Stimulated activated CD4-positive, alpha-beta T cell treated with anti-CD3 and anti-CD28 coated beads, Interleukin-4, amount 100 ng/mL, for 24 hours (primary cell): ENCODE measurements at places on chromosomes 11 and 22.

DNA sequence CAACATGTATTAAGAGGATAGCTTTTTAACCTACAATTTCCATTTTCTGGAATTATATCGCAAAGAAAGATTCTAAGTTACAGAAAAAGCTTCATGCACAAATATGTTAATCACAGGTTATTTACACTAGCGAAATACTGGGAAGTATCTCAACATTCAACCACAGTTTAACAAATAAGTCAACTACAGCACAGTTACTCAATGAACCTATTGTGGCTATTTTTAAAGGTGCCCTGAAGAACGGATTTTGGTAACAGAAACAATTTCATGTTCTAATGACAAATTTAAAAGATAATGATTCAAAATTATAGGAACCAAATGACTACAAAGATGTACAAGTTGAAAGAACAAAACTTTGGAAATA lies 51.2 kb downstream of the SYN3 start:
- no peak for DNase-seq

DNA sequence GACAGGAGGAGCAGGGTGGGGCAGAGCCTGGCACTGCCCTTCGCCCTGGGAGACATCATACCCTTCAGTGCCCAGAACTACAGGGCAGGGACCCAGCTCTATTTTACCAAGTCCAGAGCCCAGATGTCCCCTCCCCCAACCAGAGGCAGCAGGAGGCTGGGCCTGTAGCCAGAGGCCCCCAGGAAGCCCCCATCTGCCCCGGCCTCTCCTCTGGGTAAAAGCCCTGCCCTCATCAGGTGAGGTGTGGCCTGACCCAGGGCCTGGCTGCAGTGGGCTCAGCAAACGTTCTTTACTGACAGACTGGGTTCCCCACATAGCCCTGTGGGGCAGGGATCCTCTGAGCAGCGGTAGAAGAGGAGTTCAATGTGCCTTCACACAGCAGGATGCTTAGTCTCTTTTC lies 51.8 kb upstream of the SLC22A12 start:
- no peak for DNase-seq

- DNase-seq = no peak
Measured at GRCh38 chr11:105074166-105074530, 29.0 kb upstream of the CARD16 start.

DNA sequence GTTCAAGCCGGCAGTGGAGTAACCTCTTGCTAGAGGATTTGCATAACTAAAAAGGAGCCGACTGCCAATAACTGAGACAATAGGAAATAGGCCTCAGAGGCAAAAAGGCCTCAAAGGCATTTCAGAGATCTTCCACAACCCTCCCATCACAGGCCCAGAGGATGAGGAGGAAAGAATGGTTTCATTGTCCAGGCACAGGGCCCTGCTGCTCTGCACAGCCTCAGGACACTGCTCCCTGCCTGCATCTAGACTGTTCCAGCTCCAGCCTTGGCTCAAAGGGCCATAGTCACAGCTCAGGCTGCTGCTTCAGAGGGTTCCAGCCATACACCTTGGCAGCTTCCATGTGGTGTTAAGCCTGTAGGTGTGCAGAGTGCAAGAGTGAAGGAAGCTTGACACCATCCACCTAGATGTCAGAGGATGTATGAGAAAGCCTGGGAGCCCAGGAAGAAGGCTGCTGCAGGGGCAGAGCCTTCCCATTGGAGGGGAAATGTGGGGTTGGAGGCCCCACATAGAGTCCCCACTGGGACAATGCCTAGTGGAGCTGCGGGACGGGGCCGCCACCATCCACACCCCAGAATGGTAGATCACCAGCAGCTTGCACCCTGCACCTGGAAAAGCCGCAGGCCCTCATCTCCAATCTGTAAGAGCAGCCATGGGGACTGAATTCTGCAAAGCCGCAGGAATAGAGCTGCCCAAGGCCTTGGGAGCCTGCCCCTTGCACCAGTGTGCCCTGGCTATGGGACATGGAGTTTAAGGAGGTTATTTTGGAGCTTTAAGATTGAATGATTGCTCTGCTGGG lies 8.2 kb upstream of the LRP5 start:
- DNase-seq = no peak

GRCh38 chr11:84882056-84882455 lies 745.1 kb downstream of the DLG2 start:
- DNase-seq = no peak

- no peak for DNase-seq
Measured at GRCh38 chr11:134738581-134738980, 326.5 kb upstream of the B3GAT1 start.

DNA sequence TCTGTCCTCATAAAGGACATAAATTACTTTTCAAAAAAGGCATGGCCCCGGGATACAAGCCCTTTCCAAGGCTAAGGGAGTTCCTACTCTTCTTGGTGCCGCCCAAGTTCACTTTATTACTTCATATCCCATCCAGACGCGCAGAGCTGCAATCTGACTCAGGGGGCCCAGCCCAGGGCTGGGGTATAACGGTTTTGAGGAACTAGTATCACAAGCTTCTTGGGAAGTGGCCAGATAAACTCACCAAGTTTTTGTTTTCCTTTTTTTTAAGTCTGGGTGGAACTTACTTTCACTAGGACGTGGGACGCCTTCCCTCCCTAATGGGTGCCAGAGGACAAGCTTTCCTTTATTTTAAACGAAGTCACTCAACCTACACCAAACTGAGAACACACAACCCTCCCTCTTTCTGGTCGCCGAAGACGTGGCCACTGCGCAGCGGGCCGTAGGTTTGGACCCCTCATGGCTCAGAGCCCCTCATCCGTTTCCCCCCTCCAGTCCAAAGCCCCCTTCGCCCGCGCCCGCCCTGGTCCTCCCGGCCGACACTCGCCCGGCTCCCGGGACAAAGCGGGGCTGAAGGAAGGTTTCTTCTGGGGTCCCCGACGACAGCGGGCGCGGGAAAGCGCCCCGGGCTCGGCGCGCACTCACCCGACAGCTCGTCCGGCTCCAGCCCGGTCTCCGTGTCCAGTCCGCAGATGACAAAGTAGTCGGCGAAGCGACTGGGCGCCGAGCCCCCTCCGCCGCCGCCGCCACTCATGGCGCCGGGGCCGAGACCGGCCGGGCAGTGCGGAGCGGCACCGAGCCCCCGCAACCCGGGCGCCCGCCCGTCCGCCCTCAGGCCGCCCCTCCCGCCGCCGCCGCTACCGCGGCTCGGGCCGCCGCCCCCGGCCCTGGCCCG lies 587 bp downstream of the DENND5A start:
- DNase-seq = peak; percentile 59

DNA sequence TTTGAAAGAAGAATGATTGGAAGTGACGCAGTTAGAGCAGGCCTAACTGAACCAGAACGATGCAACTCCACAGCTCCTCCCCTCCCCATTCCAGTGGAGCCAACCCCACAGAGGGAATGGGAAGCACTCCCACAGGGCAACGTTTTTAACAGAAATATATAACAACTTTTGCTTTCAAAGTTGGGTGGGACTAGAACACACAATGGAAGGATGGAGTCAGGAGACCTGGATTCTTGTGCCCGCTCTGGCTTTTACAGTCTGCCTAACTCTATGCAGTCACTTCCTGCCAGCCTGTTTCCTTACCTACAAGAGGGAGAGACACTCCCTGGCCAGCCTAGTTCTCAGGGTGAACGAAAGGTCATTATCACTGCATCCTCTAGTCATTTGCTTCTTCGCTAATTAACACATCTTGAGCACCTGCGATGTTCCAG lies 75.5 kb downstream of the PACSIN2 start:
- no peak for DNase-seq

DNA sequence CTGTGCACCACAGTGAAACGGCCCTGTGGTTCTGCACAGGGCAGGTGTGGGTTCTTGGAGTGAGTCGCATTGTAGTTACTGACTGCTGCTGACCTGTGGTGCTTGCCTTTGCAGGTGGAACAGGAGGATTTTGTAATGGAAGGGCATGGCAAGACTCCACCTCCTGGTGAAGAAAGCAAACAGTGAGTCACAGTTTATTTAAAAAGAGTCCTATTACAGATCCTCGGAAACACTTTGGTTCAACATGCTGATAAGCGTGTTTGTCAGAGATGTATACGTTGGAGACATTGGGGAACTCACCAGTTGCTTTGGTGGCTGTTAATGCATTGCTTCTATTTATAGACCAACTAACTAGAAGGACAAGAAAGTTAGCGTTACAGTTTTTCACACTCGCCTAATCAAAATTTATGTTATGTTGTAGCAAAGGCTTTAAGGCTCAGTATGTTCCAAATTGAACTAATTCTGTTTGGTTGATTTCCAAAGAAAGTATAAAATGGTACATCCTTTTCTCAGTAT lies 21.7 kb upstream of the TNRC6B start:
- DNase-seq = no peak

DNA sequence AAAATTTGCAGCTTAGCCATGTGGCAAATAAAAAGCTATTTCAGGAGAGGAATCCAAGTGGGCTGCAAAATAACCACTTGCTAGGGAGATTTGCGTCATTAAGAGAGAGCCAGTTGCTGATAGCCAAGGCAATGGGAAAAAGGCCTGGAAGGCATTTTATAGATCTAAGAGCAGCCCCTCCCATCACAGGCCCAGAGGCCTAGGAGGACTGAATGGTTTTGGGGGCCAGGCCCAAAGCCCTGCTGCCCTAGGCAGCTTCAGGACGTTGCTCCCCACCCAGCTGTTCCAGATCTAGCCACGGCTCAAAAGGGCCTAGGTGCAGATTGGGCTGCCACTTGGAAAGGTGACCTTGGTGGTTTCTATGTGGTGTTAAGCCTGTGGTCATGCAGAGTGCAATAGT lies 169.0 kb downstream of the AASDHPPT start:
- no peak for DNase-seq

GRCh38 chr22:28143241-28143865 lies 224.3 kb upstream of the PITPNB start:
- DNase-seq = no peak

DNA sequence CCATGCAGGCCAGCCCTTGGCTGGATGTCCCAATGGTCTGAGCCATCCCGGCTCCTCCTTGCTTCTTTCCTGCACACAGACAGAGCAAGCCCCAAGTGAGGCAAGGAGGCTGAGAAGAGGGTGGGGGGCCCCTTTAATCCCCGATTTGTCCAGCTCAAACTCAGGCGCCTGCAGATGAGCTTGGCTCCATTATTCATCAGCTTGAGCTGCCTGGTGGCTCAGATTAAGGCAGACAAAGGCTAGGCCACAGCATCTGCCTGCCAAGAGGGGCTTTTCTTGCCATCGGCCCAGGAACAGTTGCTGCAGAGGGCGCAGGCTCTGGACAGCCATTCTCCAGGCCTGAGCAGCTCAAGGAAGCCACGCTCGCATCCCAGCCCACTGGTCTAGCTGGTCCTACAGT lies 35.4 kb downstream of the LMO1 start:
- DNase-seq = no peak

DNA sequence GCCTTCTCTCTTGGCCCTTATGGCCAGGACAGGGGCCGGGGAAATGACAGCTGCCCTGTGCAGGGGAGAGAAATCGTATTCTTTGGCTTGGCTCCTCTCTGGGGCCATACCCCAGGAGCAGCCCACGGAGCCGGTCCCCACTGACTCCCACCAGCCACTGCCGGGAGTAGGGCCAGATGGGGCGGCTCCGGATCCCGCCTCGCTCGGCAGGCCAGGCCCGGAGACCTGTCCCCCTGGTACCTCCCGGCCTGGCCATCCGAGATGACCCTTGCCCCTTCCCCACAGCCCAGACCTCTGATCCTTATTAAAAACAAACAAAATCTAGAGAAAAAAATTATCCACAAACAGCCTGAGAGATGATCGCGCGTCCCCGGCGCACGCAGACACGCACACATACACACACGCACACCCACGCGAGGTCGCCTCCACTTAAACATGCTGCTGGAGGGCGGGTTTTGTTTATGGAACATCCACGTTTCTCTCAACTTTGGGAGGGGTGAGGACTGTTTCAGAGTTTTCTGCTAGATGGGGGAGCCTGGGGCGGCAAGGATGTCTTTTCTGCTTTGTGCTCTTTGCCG lies 59.1 kb downstream of the IGLL1 start:
- DNase-seq = no peak

- no peak for DNase-seq
Measured at GRCh38 chr11:76760236-76760635, 22.9 kb upstream of the TSKU start.

DNA sequence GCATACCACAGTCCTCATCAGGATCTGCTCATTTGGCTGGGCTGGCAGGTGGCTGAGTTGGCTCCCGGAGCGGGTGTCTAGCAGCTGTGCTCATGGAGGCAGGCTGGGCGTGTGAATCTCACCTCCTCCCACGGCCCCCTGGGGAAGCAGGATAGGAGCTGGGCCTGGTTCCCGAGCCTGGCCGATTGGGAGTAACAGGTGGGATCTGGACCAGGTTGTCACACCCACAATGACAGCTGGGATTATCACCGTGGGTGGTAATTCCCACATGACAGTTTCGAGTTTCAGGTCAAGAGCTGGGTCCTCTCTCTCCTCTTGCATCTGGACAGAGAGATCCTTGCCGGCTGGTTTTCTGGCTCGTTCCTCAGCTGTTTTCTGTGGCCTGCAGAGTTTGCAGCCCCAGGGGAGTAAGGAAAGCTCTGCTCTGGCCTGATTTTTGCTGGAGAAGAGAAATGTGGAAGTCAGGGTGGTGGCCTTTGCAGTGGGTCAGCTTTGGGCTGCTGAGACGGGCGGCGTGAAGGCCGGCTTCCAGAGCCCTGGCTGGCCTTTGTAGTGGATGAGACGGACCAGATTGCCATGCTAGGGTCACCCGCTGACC lies 57.0 kb downstream of the BCR start:
- no peak for DNase-seq

GRCh38 chr11:45918331-45918941 lies 759 bp upstream of the PEX16 start:
- DNase-seq = peak; percentile 71

GRCh38 chr11:15884141-15884540 lies 472.2 kb downstream of the SOX6 start:
- no peak for DNase-seq

DNA sequence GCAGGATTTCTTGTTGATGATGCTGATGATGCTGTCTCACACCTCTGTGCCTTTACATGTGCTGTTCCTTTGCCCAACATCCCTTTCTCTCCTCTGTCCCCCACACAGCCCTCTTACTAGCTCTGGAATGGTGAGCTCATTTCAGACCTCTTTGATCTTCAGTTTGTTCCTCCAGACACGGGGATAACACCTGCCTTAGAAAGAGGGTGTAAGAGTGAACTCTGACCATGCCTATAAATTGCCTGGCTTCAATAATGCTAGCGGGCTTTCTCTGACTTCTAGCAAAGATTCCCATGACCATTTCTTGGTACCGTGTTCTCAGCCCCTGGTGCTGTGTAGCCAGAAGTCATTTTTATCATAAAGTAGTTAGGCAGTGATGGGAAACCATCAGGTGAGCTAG lies 55.9 kb upstream of the DRD2 start:
- no peak for DNase-seq

GRCh38 chr11:1888811-1889210 lies 2.9 kb downstream of the PRR33 start:
- no peak for DNase-seq

GRCh38 chr11:17751558-17751957 lies 17.0 kb downstream of the KCNC1 start:
- no peak for DNase-seq
